ENCODE measurements at places on chromosomes 11 and 22. TPM values are rescaled to one million over a fixed set of nuclear protein-coding genes. Genes with fewer than 3 reads are reported as not detected.

DNA sequence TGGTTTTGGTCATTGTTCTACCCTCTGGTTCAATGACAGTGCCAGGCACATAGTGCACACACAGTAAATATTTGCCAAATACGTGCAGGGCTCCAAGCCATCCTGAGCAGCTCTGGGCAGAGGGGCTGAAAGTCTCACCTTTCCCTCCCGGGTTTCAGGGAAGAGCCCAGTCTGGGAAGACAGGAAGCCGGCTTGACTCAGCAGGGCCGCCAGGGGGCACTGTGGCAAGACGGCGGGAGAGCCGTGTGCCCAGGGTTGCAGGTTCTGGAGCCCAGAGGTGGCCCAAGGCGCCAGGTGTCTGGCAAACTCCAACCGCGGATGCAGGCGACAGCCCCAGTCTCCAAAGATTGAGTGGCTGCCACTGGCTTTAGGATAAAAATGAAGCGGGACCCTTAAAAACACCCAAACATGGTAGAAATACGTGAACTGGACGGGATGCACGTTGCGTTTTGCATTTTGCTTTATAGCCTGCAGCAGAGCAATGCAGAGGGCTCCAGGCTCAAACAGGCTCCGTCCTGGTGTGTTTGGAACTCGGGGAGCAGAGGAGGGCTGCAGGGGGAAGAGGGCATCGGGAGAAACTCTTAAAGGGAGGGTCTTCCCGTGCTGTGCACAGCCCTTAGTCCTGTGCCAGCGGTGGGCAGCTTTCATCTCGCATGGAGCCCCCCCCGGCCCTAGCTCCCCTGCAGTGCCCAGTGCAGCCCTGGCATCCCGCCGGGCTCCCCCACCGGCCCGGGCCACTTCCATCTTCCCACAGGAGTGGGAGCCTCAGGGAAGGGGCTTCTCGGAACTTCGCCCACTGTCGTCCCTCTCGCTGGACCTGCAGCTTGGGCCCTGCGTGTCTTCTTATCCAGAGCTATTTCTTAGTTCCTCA lies 10.7 kb downstream of the KRTAP5-5 start:
- DNase-seq, result no peak

- DNase-seq, result no peak
Observed at GRCh38 chr11:57325735-57326048, 940 bp upstream of the TNKS1BP1 start.

GRCh38 chr11:120303004-120303637 lies 22.0 kb upstream of the TLCD5 start:
- DNase-seq, result no peak

- DNase-seq, result no peak
Observed at GRCh38 chr11:43917851-43918250, 24.6 kb upstream of the C11orf96 start.

GRCh38 chr11:103824116-103824515 lies 212.3 kb upstream of the DDI1 start:
- DNase-seq, result no peak

- peak; percentile 88 for DNase-seq
Observed at GRCh38 chr11:406796-407650, 7.8 kb downstream of the SIGIRR start.

DNA sequence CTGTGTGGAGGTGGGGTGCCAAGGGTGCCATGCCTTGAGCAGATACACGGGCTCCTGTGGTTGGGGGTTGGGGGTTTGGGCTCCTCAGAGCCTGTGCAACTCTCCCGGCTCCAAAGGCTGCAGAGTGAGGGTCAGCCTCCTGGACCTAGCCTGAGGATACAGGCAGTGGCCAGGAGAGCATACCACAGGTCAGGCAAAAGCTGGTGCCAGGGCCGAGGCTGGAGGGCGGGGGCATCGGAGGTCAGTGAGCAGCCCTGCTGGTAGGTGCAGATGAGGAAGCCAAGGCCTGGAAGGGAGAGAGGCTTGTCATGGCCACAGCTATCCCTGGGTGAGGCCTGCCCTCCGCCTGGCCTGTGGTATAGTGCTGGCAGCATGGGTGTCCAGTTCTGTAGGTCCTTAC lies 25.6 kb upstream of the DGCR8 start:
- no peak for DNase-seq

DNA sequence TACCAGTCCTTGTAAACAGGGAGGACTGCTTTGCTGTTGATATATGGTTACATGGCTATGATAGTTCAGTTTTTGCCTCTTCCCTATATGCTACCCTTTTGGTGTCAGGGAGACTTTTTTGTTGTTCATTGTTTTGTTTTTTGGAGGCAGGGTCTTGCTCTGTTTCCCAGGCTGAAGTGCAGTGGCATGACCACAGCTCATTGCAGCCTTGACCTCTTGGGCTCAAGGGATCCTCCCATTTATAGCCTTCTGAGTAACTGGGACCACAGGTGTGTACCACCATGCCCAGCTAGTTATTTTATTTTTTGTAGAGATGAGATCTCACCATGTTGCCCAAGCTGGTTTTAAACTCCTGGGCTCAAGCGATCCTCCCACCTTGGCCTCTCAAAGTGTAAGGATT lies 38.6 kb upstream of the SPTBN2 start:
- DNase-seq, result no peak

DNA sequence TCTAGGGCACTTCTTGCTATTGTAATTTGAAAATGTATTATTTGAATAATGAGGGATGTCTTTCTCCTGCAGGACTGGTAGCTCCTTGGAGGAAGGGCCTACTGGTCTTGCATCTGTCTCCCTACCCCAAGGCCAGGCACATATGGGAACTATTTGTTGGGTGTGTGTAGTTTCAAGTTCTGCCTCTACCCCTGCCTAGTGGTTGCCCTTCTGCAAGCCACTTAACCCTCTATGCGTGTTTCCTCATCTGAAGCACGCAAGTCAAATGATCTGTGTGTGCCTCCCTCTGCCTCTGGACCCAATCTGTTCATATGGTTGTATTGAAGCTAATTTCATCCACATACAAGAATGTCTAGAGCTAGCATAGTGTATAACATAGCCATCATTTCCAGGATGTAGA lies 67.0 kb downstream of the WNT11 start:
- DNase-seq, result no peak

- DNase-seq, result no peak
Observed at GRCh38 chr11:70871881-70872280, 380.5 kb downstream of the SHANK2 start.

GRCh38 chr22:42431401-42432019 lies 693 bp downstream of the NFAM1 start:
- DNase-seq, result no peak

- no peak for DNase-seq
Observed at GRCh38 chr11:42085736-42086135, 626.3 kb upstream of the LRRC4C start.

GRCh38 chr22:48279461-48279756 lies 1517.0 kb downstream of the TBC1D22A start:
- no peak for DNase-seq

DNA sequence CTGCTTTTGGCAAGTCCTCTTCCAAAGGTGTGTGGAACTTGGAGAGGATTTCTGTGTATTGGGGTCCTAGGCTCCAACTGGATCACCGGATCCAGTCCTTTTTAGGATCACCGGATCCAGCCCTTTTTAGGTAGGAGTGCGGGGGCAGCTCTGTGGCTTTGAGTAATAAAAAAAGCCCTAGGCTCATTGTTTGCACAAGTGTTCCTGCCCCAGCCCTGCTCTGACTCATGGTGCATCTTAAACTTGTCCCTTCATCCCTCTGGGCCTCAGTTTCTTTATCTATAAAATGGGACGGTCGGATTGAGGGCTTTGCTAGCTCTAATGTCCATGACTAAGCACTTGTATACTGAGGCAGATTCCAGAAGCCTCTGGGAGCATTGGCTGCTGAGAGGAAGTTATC lies 22.7 kb upstream of the CD44 start:
- no peak for DNase-seq

DNA sequence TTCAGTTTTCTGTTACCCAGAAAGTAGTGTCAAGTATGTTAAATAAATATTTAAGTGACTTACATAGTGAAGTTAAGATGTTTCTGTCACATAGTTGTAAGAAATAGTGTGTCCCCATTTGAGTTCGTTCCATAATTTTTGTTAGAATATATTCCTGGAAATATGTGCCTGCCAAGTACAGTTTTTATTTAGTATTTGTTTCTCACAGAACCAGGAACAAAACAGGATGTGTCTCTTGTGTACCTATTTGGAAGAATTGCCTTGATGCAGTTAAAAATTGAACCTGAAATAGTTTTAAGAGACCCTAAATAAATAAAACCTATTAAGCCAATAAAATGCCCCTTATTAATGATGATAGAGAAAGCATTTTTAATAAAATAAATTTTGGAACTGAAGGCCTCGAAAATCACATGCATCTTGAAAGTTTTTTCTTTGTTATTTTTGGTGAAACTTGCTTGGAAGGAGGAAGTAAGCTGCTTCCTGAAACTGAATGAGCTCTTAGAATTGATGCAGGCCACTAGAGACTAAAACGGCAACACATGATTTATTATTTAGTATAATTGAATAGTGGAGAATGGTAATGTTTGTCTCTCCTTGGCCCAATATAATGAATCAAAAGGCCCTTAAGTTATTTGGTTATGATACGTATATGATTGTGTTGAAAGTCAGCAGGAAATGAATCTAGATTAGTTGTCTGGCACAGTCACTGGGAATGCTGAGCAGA lies 55.9 kb downstream of the SWAP70 start:
- no peak for DNase-seq

- no peak for DNase-seq
Observed at GRCh38 chr11:100574894-100575769, 112.0 kb upstream of the ARHGAP42 start.

DNA sequence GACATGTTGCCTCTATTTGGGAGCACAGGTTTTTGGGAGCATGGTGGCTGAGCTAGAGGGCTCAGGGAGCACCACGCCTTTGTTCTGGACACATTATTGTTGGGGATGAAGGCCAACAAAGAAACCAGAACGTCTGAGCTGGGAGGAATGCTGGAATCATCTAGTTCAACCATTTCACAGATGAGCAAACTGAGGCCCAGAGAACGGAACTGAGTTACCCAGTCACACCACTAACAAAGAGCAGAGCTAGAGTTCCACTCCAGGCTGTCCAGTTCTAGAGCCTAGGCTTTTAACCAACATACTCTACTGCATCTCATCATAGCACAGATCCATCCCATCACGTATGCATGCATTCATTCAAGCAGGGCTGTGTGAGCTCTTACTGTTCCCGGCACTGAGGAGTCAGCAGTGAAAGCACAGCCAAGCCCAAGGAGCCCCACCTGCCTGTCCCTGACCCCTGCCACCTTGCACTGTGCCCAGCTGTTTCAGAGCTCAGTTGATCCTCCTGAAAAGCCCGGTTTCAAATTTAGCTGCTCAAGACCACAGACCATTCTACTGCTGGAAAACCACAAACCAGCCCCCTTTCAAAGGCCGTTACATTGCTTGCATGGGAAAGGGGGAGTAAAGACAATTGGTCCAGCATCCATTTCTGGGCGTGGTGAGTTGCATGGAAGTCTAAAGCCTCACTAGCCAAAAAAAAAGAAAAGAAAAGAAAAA lies 16.9 kb upstream of the TCF20 start:
- no peak for DNase-seq

DNA sequence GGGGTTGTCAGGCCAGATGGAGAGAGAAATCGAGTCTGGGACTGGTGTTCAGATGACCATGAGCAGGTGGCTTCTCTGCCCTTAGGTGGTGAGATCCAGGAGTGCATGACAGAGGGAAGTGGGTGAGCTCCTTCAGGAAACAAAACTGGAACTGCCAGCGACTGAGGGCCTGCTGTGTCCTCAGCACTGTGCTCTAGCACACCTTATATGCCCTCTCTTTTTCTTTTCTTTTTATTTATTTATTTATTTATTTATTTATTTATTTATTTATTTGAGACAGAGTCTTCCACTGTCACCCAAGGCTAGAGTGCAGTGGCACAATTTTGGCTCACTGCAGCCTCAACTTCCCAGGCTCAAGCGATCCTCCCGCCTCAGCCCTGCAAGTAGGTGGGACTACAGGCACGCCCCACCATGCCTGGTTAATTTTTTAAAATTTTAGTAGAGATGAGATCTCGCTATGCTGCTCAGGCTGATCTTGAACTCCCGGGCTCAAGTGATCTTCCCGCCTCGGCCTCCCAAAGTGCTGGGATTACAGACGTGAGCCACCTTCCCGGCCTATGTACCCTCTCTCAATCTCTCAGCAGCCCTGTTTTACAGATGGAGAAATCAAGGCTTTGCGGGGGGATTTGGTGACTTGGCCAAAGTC lies 14.8 kb upstream of the RASD2 start:
- no peak for DNase-seq

DNA sequence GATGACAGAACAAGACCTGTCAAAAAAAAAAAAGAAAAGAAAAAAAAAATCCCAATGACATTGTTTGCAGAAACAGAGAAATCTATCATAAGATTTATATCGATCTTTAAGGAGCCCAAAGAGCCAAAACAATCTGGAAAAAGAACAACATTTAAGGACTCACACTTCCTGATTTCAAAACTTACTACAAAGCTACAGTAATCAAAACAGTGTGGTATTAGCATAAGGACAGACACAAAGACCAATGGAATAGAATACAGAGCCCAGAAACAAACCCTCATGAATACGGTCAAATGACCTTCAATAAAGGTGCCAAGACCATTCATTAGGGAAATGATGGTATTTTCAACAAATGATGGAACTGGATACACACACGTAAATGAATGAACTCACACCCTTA lies 12.2 kb downstream of the ARVCF start:
- no peak for DNase-seq

- DNase-seq, result peak; percentile 53
Observed at GRCh38 chr11:70574725-70575347, 176.5 kb downstream of the CTTN start.

Gene LUZP2
- total RNA-seq, result 0.67 TPM

Gene GRIA4
- 0.43 TPM for total RNA-seq

Gene CARD18
- total RNA-seq, result not detected

Gene MFRP
- total RNA-seq, result not detected

Gene IFITM10
- 2.0 TPM for total RNA-seq

Gene SLC22A8
- not detected for total RNA-seq

Gene SERPING1
- total RNA-seq, result 90.0 TPM

Gene MISFA
- 6.4 TPM for total RNA-seq

Gene KIRREL3
- 0.30 TPM for total RNA-seq

Gene CSNK2A3
- total RNA-seq, result 1.6 TPM

Gene TBX10
- total RNA-seq, result not detected
